CMK (cell line): ENCODE measurements at places on chromosomes 12 and 14.
A peak's percentile ranks its signal among the peaks of the same experiment; 100 is the strongest.

DNA sequence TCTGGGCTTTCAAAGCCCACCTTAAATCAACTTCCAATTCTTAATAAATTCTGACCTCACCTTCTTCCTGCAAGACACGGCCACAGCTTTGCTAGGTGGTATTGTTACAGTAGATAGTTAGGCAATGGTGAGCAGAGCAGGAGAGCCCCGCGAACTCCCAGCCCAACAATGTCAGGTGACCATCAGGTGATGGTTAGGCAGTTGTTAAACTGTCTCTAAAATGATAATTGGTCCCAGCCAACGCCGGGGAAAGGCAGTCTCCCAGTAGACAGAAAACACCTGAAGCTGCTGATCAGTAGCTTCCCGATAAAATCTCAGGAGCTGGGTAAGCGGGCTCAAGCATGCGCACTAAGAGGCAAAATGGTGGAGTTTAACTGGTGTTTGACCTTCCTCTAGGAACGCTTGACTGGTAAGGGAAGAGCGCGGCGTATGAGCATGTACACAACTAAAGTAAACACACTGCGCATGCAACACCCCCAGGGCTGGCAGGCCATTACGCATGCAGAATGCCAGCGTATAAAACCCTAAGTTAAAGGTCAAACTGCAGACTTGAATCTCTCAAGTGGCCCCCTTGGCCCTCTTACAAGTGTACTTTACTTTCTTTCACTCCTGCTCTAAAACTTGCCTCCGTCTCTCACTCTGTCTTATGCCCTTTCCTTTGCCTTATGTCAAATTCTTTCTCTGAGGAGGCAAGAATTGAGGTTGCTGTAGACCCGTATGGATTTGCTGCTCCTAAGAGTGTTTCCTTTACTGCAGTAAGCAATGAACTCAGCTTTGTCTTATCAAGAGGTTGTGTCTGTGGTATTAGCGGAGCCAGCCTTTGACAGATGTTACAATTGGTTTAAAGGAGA lies 113.5 kb downstream of the C12orf75 start:
- no peak for DNase-seq

GRCh38 chr14:43438056-43438455 lies 1069.0 kb downstream of the FSCB start:
- DNase-seq: no peak

DNA sequence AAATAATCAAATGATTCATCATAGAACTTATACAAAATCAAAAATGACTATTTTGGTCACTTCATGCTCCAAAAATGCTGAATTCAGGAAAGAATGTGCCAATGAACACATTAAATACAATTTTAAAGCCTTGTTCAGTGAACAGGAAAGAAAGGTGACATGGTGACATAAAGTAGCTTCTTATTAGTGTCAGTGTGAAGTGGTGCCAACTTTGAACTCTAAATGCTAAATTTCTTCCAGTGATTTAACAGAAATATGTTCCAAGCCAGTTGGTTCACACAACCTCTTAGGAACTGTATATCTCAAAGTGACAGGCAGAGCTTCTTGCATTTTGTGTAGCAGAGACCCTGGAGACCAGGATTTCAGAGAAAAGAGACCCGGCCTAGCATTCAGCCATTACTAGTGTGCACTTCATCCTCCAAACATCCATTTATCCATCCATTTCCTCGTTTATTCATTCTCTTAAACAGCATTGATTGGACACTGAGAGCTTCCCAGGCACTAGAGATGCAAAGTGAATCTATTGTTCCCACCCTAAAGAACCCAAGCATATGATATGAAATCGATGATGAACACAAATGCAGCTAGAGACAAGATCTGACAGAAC lies 95.2 kb downstream of the FAR2 start:
- DNase-seq: no peak

- DNase-seq: no peak
These were observed 144.8 kb downstream of the CAPZA3 start for GRCh38 chr12:18882690-18883089.

DNA sequence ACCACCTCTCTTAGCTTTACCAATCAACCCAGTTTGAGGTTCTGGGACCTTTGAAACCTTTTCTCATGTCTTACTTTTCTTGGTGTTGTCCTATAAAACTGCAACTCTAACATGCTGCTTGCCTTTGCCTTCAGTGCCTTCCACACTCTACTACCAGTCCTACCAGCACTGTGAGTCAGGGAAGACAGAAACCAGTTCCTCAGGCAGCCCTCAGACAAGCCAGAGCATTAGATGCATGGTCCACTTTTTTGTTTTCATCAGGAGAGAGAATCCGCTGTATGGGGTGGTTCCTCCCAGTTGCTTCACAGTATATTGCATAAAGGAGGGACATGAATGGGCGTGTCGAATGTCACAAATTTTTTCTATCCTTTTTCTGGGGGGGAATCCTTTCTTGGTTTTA lies 17.3 kb upstream of the KLRB1 start:
- no peak for DNase-seq

DNA sequence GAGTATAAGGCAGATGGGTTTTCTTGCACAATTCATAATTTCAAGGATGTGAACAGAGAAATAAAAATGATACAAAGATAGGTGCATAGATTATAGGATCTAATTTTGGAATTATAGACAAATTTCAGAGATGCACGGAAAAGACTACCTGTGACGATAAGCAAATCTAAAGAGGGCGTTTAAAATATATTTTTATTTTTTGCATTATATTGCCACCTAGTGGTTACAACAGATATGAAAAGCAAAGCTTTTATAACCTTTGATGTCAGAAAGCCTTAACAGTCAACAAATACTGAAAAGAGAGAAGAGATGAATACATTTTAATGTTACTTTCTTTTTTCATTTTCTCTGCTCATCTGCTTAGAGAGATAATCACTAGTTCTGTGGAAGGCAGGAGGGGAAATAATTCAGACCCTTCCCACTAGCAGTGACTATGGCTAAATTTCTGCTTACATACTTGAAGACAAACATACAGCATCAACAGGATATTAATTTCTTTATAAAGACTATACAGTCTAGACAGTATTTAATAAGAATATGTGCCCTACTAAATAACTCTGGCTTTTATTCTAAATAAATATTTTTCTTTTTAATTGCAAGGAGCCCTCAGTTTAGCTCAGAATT lies 46.3 kb downstream of the NTS start:
- DNase-seq: no peak

DNA sequence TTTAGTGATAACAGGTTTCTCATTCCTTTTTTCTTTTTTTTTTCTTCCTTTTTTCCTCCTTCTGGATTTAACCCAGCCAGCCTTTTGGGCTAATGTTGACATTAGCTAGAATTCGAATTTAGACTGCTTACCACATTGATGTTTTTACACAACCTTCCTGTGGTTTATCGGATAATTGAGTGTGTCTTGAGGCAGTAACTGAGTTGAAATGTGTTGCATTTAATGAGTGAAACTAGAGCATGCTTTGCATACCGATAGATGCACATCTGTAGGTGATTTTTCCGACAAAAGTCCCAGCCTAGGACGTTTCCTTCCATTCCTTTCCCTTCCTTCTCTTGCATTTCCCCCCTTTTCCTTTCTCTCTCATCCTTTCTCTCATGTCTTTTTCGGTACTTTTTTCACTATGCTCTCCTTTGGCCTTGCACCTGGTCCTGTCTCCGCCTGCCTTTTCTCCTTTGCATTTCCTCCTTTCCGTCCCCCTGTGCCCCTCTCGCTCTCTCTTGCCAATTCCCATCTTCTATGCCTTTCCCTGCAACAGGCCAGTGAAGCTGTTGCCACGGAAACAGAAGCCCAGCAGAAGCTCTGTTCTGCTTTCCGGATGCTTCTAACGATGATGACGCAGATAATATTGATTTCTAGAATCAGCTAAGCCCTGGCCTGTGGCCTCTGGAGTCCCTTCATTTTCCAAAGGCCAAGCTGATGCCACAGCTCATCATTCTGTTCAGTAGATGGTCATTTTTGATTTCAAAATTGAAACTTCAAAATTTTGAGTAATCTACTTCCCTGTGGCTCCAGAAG lies 76.1 kb downstream of the SLC25A47 start:
- no peak for DNase-seq

DNA sequence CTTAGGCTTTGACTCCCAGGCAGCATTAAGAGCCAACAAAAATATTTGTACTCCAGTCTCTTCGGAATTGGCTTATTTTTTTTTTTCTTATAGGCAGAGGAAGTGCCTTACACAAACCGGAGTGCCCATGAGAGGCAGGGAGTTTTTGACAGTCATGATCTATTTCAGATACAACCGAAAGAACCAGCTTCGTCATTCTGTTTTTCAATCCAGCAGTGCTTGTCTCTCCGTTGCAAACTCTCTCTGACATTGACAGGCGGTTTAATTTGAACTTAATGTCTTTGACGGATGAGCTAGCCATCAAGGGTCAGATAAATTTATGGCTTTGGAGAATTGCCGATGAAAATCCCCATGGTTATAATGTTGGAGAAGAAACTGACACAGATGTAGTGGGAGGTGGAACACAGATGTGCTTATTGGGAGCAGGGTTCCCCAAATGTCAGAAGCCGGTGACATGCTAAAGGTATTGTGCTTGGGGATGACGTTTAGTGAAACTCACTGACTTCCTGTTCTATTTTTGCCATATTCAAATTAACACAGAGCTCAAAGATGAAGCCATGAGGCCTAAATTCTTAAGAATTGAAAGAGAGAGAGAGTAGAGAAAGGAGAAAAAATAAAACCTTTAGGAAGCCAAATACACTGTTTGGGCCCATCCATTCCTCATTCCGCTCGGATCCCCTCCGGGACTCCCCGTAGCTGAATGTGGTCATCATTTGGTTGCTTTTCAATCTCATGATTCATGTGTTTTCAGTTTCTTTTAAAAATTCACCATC lies 59.7 kb downstream of the PLXNC1 start:
- DNase-seq: no peak

DNA sequence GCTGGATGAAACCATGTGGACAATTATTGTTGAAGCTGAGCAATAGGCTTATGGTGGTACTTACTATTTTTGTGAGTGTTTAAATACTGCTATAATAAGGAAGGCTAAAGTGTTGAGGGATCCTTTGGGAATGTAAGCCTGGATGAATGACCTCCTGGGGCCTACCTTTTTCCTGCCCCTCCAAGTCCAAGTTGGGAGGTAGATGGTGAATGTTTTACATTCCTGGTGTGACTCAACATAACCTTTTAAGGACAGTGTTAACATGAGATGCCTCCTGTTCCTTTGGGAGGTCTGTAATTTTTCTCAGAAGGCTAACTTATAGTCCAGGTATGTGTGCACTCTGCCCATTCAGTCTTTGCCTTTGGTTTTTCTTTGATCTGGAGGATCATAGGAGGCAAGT lies 315.9 kb downstream of the NRXN3 start:
- DNase-seq: no peak

DNA sequence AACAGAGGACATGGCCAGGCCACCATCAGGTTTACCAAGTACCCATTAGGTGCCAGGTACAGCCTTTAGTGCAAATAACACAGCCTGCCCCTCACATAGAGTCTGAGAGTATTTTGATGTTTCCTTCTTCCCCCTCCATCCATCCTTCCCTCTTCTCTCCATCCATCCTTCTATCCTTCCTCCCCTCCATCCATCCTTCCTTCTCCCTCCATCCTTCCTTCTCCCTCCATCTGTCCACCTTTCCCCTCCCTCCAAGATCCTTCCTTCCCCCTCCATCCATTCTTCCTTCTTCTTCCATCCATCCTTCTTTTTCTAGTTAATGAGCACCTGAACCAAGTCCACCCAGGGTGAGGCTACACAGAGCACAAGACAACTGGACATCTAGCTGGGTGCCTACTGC lies 39.8 kb downstream of the ITPK1 start:
- no peak for DNase-seq

DNA sequence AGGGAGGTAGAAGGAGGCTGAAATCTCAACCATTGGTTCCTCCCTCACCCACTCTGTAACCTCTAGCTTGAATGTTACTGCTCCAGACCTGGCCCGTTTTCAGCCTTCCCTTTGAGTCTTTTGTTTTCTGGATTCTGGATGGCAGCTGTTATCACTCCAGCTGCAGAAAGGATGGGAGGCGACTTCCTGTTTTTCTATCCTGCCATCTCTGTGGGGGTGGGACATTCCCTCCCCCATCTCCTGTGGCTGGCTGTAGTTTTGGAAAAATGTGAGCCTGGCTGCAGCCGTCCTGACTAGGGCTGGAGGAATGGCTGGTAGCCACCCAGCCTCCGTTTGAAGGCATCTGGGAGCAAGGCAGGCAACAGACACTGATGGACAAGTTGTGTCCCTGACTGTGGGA lies 2.9 kb upstream of the PPFIBP1 start:
- DNase-seq: peak; percentile 48

GRCh38 chr12:65209655-65210043 lies 40.3 kb downstream of the LEMD3 start:
- no peak for DNase-seq

GRCh38 chr12:101968770-101969169 lies 91.4 kb downstream of the DRAM1 start:
- DNase-seq: no peak

GRCh38 chr12:54022960-54023884 lies 5.0 kb upstream of the HOXC6 start:
- no peak for DNase-seq

DNA sequence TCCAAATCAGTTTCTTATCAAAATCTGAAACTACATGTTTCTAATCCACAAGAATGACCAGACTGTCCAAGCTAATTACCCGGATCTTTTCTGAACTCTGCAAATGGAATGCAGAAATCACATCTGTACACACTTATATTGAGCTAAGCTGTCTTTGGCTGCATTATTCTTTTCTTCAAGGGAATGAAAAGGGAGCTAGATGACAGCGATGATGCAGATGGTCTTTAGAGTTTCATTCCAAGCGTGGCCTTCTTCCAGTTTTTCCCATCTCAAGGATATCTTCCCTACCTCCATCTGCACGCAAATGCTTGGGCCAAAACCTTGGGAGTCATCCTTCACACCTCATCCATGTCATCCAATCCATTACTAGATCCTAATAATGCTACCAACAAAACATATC lies 12.6 kb downstream of the KCNH5 start:
- no peak for DNase-seq

- no peak for DNase-seq
These were observed 2.4 kb upstream of the DGLUCY start for GRCh38 chr14:91111443-91111842.

GRCh38 chr14:67410313-67410712 lies 1.7 kb downstream of the PLEK2 start:
- DNase-seq: no peak

GRCh38 chr14:49703965-49704364 lies 11.0 kb downstream of the KLHDC1 start:
- no peak for DNase-seq

DNA sequence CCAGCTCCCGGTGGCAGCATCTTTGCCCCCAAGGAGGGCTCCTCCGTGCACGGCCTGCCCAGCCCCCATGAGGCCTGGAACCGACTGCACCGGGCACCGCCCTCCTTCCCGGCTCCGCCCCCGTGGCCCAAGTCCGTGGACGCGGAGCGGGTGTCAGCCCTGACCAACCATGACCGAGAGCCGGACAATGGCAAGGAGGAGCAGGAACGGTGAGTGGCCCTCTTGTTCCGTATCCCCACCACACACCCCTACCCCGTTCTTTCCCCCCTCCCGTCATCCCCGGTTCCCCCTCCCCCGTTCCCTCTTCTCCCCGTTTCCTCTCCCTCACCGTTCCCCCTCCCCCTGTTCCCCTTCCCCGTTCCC lies 28.3 kb downstream of the LRCOL1 start:
- no peak for DNase-seq
